Thyroid gland (tissue), 4 donors: ENCODE measurements at places on chromosomes 16 and 17. TPM values are rescaled to one million over a fixed set of nuclear protein-coding genes. Genes with fewer than 3 reads are reported as not detected.

GRCh38 chr16:70378869-70379493 lies 32.3 kb downstream of the DDX19A start:
- DNase-seq = no peak

- no peak for DNase-seq
Measured at GRCh38 chr17:80755650-80756405, 211.2 kb downstream of the RPTOR start.

DNA sequence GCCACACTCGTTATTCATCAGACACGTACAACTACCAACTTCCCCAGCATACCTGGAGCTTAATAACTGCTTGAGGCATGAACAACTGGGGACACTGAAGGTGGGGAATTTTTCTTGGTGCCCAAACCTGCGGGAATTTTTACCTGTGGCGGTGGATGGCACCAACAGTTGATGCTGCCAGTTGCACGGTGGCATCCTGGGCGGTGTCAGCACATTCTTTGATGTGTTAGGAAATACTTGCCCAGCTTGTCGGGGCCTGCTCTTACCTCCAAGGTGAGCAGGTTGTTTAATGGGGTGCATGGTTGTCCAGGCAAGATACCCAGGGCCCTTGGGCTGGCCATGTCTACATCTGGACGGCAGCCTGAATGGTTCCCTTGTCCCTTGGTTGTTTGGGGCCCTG lies 79.6 kb downstream of the CRISPLD2 start:
- no peak for DNase-seq

Gene KRTAP4-1
- not detected for total RNA-seq

GRCh38 chr16:11299865-11300559 lies 18.9 kb upstream of the PRM1 start:
- DNase-seq = no peak

DNA sequence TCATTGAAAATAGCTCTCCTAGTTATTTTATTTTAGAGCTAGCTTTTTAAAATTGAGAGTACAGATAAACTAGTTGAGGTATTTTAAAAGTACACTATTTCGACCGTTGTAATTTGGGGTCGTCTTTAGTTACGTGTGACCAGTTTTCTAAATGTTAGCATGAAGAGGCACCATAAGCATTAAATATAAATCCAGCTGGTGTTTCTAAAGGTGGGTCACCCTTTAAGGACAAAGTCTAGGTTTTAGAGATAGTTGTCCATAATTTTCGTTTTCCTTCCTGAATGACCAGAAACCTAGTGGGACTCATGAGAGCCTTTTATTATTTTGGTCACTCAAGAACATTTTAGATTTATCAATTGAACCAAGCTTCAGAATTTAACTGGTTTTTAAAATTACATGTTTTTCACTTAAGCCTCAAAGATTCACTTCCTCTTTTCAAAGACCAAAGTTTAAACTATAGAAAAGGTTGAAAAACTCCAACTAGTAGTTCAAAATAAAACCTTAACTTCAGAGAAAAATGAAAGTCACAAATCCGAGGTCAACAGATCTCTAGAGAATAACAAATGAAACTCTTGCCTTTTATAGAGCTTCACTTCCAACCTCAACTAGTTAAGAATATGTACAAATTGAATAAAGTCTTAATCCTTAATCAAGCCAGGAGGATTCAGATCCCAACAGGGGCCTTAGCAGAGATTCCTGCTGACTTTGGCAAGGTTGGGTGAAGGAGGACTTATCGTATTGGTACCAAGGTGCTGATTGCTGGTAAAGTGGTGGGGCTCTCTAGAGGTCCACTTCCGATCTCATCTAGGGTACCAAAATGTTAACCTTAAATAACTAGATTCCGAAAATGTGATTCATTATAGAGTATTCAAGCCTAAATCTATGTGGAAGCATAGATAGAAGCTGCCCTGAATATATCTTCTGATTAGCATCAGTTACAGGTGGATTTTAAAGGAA lies 32.5 kb downstream of the PHKB start:
- DNase-seq = no peak

DNA sequence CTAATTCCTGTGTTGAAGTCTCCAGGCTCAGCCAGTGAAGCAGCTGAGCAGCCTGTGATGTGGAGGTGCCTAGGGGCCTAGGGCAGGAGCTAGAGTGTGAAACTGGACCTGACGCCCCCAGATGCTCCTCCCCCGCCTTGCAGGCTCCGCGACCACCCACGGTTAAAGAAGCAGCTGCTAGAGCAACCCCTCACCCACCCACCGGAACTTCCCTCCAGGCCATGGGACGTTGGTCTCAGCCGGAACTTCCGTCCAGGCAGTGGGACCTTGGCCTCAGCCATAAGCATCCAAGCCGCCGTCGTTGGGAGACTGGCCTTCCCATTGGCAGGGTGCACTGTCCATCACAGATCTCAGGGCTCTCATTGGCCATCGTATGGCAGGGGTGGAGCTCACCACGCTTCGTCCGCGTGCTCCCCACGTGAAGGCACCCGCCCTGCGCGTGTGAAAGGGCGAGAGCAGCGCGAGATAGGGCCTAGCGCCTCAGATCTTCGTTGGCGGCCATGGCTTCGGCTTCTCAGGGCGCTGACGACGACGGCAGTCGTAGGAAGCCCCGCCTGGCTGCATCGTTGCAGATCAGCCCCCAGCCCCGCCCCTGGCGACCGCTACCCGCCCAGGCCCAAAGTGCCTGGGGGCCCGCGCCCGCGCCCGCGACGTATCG lies at the start of gene ADAD2:
ADAD2 (plus strand) TSS at position 427 of the 658 bp plus-strand sequence; CDS start at position 501, 74 bp downstream.
- DNase-seq = no peak

Gene ALOX12B
- not detected for total RNA-seq

DNA sequence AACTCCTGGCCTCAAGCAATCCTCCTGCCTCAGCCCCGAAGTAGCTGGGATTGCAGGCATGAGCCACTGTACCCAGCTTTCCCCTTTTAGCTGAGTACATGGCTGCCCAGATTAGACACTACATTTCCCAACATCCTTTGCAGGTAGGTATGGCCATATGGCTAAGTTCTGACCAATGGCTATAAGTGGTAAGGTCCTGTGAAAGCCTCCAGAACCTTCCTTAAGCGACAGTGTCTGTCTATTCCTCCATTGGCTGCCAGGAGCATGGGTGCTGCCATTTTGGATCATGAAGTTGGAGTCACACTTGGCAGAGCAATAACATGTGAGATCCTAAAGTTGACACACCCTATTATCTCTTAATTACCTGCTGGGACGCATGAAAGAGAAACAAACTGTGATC lies 24.4 kb upstream of the CRHR1 start:
- no peak for DNase-seq

Gene CD300LF
- total RNA-seq = not detected

DNA sequence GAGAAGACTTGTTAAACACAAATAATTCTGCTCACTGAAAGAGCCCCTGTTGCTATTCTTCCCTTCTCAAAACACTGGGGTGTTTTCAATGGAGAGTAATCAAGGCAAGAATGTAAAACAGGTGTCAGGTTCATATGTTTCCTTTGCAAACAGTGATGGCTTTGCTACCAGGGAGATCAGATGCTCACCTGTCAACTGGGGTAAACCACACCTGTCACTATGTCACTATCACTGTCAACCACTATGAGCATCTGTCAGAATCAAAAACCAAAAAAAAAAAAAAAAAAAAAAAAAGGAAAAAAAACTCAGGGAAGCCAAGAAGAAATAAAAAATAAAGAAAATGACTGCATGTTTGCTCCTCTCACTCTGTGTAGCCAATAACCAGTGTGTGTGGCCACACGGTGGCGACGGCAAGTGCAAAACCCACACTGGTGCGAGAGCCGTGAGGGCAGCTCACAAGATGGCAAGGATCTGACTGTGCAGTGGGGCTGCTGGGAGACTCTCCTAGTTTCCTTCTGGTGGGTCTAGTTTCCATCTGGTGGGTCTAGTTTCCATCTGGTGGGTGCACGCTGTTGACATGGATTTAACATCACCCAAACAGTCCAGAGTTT lies 22.7 kb downstream of the USP22 start:
- no peak for DNase-seq

Gene C16orf96
- 0.81 TPM for total RNA-seq

GRCh38 chr17:62098623-62099231 lies 33.6 kb upstream of the MED13 start:
- DNase-seq = no peak

Gene NAGS
- total RNA-seq = 11.9 TPM

- DNase-seq = no peak
Measured at GRCh38 chr16:62170642-62171041, 134.4 kb upstream of the CDH8 start.

Gene LRRC59
- 57.4 TPM for total RNA-seq

DNA sequence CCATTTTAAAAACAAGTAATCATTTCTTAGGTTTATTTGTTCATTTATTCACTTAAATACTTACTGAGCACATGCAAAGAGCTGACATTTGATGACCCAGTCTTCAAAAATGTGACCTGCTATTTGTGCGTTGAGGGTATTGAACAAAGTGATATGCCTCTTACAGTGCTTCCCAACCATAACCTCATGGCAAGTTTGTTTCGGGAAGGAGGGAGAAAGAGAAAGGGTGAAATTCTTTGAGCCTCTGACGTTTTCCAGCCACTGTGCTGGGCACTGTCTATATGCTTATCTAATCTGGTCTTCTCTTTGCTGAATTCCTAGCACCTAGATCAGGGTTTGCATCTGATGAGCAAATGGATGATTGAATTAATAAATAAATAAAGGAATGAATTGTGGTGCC lies 479.1 kb downstream of the HAPSTR1 start:
- DNase-seq = no peak

Gene PCGF2
- 13.5 TPM for total RNA-seq

DNA sequence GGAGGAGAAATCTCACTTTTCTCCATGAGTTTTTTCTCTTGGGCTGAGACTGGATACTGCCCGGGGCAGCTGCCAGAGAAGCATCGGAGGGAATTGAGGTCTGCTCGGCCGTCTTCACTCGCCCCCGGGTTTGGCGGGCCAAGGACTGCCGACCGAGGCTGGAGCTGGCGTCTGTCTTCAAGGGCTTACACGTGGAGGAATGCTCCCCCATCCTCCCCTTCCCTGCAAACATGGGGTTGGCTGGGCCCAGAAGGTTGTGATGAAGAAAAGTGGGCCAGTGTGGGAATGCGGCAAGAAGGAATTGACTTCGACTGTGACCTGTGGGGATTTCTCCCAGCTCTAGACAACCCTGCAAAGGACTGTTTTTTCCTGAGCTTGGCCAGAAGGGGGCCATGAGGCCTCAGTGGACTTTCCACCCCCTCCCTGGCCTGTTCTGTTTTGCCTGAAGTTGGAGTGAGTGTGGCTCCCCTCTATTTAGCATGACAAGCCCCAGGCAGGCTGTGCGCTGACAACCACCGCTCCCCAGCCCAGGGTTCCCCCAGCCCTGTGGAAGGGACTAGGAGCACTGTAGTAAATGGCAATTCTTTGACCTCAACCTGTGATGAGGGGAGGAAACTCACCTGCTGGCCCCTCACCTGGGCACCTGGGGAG lies 19.1 kb downstream of the NGFR start:
- DNase-seq = peak; percentile 25

DNA sequence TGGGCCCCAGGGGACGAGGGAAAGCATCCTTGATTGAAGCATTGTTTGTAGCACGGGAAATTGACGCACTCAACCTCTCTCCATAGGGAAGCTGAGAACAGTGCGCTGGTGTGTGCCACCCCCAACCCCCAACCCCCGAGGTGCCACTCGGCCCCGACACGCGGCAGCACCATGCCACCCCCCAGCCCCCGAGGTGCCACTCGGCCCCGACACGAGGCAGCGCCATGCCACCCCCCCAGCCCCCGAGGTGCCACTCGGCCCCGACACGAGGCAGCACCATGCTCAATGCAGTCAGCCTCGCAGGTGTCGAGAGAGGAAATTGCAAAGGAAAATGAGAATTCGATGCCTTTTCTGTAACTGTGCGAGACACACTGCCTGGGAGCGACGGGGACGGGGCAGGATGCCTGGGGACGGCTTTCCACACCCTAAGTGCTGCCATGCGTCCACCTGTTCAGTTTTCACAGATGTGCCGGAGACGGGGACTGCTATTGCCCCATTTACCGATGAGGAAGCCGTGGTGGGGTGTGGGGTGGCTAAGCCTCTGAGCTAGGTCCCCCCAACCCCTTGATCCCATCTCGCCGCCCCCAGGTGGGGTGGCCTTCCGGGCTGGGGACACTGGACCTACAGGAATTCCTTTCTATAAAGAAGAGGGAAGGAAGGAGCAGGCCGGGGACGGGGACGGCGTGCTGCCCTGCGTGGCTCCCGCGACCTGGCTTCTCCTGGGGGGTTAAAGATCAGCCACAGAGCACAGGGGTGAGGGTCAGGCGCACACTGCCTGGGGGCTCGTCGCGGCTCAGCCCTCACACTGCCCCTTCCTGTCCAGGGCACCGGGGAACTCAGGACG lies 9.8 kb downstream of the CBFA2T3 start:
- no peak for DNase-seq

- DNase-seq = no peak
Measured at GRCh38 chr17:29068818-29069217, 25.9 kb downstream of the PIPOX start.

DNA sequence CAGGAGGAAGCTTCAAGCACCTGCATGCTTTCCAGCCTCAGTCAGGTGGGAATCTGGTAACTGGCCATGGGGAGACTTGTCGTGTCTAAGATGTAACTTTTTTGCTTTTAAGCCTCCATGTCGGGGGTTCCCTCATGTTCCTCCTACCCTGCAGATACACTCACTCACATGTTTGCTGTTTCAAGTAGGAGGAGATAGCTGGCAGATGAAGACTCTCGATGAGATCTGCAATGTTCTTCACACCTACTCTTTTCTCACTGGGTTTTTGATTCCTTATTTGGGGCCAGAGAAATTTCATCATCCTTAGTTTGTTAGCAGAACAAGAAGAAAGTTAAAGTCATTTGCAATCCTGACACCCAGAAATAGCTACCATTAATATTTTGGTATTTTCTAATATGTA lies 24.7 kb downstream of the UTP4 start:
- DNase-seq = no peak

DNA sequence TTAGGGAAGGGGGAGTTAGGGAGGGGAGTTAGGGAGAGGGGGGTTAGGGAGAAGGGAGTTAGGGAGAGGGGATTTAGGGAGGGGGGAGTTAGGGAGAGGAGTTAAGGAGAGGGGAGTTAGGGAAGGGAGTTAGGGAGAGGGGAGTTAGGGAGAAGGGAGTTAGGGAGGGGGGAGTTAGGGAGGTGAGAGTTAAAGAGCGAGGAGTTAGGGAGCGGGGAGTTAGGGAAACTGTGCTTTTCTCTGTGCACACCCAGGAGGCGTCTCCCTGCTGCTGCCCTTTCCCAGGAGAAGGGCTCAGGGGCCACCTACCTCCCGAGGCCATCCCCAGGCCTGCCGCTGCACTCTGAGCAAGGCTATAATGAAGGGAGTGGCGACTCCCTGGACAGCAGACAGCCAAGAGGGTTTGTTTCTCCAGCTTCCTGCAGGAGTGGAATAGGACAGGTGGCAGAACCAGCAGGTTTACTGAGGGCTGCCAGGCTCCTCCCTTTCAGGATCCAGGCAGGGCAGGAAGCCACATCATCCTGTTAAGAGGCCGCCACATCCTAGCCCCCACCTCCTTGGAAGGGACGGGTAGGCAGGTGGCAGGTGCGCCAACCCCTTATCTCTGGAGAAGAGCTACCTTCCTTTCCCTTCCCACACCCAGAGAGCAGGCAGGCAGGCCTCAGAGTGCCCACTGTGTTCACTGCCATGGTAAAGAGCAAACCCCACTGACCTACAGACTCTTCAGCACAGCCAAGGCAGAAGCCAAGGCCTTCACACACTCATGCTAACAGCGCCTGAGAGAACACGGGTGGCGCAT lies 4.3 kb downstream of the CANT1 start:
- DNase-seq = peak; percentile 59

Gene CA10
- not detected for total RNA-seq

GRCh38 chr16:2474877-2475412 lies at the start of gene TBC1D24:
Gene TBC1D24 (plus strand): TSS chr16:2475127. CDS start chr16:2496149, 21,022 bp downstream.
- peak; percentile 87 for DNase-seq

Gene LRRC37A2
- 9.4 TPM for total RNA-seq

Gene CACNG1
- not detected for total RNA-seq
